ENCODE measurements at places on chromosomes 5 and 9.

- DNase-seq, result no peak
These were observed 159.2 kb downstream of the SMARCA2 start for GRCh38 chr9:2174306-2174705.

DNA sequence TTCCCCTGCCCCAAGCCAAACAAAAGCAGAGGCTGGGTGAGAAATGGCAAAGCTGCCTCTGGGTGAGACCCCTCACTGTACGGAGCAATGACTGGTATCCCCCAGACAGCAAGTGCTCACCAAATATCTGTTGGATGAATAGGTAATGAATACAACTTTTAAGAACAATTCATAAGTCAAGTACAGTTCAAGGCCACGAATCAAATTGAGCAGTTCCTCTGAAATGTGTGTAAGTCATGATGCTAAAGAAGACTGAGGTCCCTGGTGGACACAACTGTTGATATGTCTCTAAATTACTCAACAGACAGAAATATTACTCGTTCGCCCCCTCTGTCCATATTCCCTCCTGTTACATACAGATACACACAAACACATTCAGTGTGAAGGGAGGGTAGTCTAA, 160.7 kb downstream of the GLIS3 start:
- DNase-seq, result no peak

GRCh38 chr9:34646211-34647083, at the start of gene GALT:
TSS of gene GALT (plus strand) at chr9:34646675. CDS start at chr9:34646705, 30 bp downstream.
- peak; percentile 23 for DNase-seq

GRCh38 chr5:122385808-122386207, 73.8 kb downstream of the SNCAIP start:
- no peak for DNase-seq

GRCh38 chr9:78788101-78788500, 491.2 kb downstream of the PSAT1 start:
- no peak for DNase-seq

- no peak for DNase-seq
These were observed 21.9 kb downstream of the PTGS1 start for GRCh38 chr9:122392714-122393113.

DNA sequence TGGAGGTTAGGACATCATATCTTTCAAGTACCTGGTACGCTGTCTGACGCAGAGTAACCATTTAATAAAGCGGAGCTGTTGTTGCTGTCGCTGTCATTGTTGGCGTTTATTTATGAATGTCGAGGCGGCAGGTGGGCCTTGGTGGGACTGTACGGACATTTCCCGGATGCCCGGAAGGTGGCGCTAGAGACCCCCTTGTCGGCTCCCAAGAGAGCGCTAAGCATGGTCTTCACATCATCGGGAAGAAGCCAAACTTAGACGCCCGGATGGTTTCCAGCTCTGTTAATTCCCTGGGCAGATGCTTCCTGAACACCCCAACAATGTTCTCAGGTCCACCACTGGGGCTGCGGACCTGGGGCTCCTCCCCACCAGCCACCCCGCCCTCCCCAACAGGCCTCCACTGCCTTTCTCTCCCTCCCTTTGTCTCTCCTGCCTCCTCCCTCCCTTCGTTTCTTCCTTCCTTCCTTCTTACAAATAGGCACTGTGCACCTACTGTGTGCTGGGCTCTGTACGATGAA, 54.1 kb downstream of the DUSP1 start:
- DNase-seq, result no peak

DNA sequence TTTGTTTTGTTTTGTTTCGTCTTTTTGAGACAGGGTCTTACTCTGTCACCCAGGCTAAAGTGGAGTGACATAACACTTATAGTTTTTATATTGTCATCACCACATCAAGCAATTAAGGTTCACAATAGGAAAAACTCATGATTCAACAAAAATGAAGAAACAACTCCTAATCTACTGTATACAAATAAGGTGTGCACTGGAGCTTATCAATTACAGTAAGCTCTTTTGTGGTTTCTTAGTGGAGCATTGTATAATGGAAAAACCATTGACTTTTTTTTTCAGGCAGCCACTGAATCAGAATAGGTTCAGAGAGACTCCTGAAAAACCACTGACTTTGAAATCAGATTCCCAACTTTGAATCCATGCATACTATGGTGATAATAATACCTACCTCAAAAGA, 10.8 kb upstream of the PLIN2 start:
- no peak for DNase-seq

GRCh38 chr5:40485021-40485998, 194.4 kb upstream of the PTGER4 start:
- no peak for DNase-seq

DNA sequence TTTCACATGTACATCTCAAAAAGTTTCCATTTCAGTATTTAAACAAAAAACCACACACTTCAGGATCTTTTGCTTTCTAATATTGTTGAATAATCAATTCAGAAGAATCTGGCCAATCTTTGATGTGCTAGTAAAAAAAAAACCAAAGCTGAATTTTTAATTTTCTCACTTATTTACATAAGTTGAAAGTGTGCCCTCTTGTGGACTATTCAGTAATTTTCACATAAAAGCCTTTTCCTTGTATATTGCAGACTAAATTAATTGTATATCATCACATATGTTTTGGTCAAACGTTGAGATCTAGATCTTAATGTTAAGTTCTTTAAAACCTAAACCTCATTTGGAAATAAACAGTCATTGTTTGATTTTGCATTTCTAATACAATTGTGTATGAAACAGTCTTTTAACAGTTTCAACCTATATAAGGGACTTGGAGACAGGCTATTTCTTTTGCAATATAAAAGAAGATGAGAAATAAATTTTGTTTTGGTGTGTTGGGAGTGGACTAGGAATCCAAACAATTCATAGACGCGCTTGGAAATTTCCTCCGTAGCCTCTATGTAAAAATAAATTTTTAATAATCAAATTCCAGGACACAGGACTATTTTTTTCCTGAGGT, 68.1 kb downstream of the NIPBL start:
- DNase-seq, result no peak

GRCh38 chr9:109817846-109818472, 38.0 kb downstream of the PALM2AKAP2 start:
- no peak for DNase-seq

GRCh38 chr5:139985290-139985689, 57.8 kb downstream of the NRG2 start:
- no peak for DNase-seq

- DNase-seq, result no peak
These were observed 8.2 kb upstream of the CCL21 start for GRCh38 chr9:34717996-34718614.

- no peak for DNase-seq
These were observed 59.2 kb downstream of the CRB2 start for GRCh38 chr9:123414936-123415930.

- no peak for DNase-seq
These were observed 466.7 kb downstream of the ACTL7B start for GRCh38 chr9:108389056-108389455.

DNA sequence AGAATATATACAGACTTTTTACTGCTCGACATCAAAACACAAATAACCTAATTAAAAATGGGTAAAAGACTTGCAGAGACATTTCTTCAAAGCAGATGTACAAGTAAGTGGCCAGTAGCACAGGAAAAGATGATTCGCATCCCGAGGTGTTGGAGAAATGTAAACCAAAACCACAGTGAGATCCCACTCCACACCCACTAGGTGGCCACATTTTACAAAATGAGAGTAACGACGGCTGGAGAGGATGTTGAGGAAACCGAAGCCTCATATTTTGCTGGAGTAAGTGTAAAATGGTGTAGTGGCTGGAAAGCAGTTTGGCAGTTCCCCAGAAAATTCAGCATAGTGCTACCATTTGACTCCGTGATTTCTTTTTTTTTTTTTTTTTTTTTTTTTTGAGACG, 21.3 kb upstream of the GBGT1 start:
- DNase-seq, result no peak

- no peak for DNase-seq
These were observed 24.4 kb upstream of the ICE1 start for GRCh38 chr5:5398071-5398470.

GRCh38 chr5:102747386-102748166, 7.5 kb upstream of the PAM start:
- DNase-seq, result no peak

DNA sequence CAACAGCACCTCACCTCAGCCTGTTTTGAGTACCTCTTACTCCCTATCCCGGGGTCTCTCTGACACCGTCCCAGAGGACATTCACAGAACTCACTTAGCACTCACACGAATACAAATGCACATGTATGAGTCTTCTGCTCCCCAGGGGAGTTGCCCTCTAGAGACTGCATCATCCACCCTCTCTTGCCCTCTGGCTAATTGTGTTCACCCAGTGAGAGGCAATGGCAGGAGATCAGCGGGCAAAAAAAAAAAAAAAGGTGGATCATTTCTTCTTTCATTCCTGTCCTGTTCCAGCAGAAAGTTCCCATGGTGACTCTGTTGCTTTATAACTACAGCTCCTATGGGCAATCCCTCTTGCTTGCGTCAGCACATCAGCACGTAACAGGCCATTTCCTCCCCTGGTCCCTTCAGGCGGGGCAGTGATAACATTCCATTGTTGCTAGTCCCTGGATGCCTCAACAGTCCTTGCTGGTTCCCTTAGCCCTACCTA, 23.5 kb upstream of the SNX2 start:
- DNase-seq, result no peak

DNA sequence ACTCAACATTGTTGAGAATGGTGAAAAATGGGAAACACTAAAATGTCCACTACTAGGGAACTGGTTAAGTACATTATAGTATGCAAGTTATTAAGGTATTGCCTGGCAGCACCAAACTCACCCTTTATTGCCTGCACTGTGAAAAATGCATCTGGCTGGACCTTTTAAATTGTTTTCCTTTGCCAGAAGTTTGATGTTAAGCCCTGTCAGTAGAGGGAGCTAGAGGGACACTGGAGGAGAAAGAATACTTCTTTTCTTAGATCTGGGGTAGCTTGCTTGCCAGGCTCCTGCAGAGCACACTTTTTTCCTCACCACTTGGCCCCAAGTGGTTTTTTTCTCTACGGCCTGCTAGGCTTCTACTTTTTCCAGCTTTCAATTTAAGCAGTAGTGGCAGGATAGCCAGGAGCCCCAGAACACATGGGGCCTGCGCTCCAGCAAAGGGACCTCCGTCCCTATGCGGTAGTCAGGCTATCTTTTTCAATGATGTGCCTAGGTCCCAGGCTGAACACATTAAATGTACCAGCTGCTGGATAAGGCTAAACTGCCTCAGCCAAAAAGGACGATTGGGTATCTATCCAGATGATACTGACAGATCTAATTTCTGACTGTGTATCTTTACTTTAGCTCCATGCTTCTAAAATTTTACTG, 8.0 kb upstream of the HABP4 start:
- no peak for DNase-seq

- DNase-seq, result no peak
These were observed 14.4 kb downstream of the HNRNPK start for GRCh38 chr9:83965350-83966208.

GRCh38 chr5:147190331-147190730, 44.5 kb upstream of the STK32A start:
- no peak for DNase-seq

GRCh38 chr5:146947181-146947941, 68.8 kb upstream of the PPP2R2B start:
- no peak for DNase-seq

DNA sequence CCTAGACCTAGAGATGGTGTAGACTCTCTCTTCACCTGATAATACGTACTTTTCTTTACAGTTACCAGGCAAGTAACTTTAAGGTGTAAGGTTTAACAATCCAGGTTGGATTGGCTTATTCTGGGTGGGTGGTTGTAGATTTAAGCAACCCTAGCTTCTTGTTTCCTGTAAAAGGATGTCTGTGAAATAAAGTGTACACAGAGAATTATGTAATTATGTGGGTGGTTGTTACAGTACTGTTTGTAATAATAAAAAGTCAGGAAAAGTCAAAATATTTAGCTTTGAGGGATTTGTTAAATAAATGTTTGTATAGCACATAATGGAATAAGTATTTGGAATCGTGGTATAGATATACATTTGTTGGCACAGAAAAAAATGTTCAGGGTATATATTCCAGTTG, 43.7 kb upstream of the F2R start:
- DNase-seq, result no peak

DNA sequence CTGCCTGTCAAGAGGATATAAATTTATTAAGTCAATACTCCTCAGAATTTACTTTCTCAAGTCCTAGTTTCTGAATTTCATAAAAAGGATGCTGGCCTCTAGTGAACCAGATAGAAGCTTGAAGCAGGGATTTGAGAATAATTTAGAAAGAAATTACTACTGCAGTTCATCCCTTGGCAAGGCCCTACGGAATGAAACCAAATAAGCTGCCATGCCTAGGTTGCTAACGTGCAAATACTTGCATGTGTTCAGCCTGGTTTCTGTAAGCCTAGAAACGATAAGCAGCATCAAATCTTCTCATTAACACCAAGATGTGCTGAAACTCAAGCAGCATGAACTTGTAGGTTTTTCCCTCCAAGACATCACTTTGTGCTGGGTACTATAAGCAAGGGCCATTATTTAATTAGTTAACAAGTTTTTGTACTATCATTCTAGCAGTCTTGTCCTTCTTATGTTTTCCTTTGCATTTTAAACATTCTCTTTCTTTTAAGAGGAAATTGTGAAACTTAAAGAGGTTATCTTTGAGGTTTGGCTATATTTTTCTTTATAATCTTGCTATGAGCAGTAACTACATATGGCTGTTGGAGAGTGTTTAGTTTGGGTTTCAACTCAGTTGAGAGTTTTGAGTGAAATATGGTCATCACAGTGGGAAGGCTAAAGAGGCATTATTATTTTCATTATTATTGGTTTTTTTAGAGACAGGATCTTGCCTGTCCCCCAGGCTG, 71.8 kb downstream of the ADAMTSL1 start:
- no peak for DNase-seq

DNA sequence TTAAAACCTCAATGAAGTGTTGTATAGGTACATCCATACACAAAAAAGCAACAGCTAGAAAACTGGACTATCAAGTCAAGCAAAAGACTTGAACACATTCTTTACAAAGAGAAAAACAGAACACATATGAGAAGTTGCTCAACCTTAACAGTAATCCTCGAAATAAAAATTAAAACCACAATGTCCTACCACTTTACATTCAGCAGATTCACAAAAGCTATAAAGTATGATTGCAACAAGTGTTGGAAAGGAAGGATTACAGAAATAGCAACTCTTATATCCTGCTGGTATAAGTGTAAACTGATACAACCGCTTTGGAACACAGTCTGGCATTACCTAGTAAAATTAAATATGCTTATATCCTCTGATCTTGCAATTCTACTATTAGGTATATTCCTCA, 28.5 kb upstream of the GOLGA1 start:
- no peak for DNase-seq

GRCh38 chr5:1105350-1106265, 6.3 kb downstream of the SLC12A7 start:
- no peak for DNase-seq

DNA sequence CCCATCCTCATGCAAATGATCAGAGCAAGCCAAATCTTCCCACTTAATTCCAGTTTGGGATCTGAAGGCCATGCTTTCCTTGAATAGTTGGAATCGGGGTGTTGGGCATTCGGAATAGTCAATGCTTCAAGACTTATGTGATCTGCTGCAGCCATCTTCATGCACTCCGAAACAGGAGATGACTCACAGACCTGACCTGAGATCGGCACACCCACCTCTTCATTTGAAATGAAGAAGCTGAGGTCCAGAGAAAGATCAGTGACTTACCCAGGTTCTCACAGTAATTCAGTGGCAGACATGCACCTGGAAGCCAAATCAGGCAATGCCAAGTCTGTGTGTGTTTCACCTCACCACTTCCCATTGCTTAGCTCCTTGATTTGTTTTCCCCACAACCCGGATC, 33.0 kb downstream of the FOXD1 start:
- no peak for DNase-seq

GRCh38 chr5:56359809-56360685, 126.9 kb upstream of the ANKRD55 start:
- no peak for DNase-seq

Measured in cortex of kidney (tissue), 1 donor.